Hepatic stellate cell (primary cell): ENCODE measurements at places on chromosomes 13 and 19.
A peak's percentile ranks its signal among the peaks of the same experiment; 100 is the strongest.

GRCh38 chr19:42129399-42130253 is 2.6 kb downstream of the POU2F2 start:
- no peak for DNase-seq

DNA sequence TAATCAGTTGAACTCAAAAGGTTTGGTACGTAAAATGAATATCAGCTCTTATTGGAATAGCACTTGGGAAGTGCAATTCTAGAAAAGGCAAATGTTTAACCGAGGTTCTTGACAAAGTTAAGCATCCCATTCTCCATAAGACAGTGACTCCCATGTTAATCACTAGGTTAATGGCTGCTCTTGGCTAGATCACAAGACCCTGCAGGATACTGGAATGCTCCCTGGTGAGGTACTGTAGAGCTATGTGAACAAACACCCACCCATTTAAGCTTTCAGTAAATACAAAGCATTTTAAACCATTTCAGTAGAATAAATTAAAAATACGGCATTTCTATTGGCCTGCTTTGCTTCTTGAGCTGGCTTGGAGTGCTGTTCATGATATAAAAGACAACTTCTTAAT is 56.5 kb downstream of the TDRD3 start:
- DNase-seq = no peak

GRCh38 chr19:3768015-3768747 is 3.8 kb downstream of the RAX2 start:
- no peak for DNase-seq

GRCh38 chr19:19444681-19445155 is 39.2 kb downstream of the GATAD2A start:
- peak; percentile 69 for DNase-seq

DNA sequence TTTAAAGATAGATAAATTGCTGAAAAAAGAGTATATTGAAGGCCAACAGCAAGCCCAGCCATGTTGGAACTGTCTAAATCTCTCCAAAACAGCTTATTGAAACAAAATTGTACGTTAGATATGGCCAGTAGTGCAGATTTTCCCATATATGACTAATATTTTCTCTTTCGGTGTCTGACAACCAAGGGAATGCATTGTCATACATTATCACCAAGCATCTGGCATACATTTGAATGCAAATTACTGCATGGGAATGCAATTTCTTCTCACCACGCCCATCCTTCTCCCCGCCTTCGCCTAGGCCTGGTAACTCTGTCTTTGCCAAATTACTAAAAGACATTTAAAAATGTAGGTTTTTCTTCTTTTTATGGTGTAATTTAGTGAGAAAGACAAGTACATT is 32.5 kb upstream of the IRS2 start:
- DNase-seq = no peak

DNA sequence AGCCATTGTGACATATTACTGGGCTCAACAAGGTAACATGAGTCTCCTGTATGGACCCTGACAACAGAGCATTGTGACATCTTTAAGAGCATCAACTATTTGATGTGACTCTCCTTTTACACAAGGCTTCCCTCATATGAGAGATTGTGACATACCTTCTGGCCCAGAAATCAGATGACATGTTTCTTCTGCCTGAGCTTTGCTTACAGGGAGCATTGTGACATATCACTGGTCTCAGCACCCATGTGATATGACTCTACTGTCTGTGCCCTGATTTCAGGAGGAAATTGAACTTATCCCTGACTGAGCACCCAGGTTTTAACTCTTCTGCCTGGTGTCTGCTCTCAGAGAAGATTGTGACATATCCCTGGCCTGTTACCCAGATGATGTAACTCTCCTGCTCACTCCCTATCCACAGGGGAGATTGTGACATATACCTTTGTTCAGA is 15.9 kb upstream of the ZNF681 start:
- DNase-seq = no peak
